ENCODE measurements at places on chromosomes 6 and 20.

GRCh38 chr20:64133951-64134407, 26.6 kb upstream of the NPBWR2 start:
- DNase-seq, result no peak

GRCh38 chr20:45091366-45091765, 9.6 kb downstream of the KCNS1 start:
- DNase-seq, result no peak

- DNase-seq, result no peak
Measured at GRCh38 chr6:157172830-157173536, 150.3 kb downstream of the TMEM242 start.

DNA sequence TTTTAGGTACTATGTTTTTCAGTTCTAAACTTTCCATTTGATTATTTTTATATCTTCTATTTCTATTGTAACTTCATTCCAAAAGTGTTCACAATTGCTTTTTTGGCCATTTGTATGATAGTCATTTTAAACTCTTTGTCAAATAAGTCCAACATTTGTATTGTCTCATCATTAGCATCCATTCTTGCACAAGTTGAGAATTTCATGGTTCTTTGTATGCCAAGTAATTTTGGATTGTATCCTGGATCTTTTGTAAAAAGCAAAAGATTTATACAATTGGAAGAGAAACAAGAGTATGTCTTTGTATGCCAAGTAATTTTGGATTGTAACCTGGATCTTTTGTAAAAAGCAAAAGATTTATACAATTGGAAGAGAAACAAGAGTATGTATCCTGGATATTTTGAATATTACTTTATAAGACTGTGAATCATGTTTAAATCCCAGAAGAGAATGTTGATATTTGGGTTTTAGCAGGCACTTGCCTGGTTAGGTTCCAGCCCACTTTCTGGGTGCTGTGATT, 36.9 kb upstream of the NT5E start:
- DNase-seq, result no peak

GRCh38 chr6:149855040-149855654, 9.0 kb downstream of the LRP11 start:
- no peak for DNase-seq

DNA sequence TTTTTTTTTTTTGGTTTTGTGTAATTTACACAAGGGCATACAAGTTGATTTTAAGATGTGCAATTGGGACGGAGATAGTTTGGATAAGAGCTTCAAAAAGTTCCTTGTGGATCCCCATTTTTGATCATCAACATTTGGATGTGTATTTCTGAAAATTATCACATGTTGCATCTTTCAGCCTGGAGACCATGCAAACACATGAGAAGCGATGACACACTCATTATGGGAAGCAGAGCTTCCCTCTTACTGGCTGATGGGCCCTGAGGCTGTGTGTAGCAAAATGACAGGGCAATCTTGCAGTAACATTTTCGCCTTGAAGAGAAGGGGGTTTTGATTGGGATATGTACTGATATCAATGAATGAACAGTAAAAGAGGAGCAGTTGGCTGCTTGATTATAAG, 22.0 kb upstream of the RIPK1 start:
- no peak for DNase-seq

DNA sequence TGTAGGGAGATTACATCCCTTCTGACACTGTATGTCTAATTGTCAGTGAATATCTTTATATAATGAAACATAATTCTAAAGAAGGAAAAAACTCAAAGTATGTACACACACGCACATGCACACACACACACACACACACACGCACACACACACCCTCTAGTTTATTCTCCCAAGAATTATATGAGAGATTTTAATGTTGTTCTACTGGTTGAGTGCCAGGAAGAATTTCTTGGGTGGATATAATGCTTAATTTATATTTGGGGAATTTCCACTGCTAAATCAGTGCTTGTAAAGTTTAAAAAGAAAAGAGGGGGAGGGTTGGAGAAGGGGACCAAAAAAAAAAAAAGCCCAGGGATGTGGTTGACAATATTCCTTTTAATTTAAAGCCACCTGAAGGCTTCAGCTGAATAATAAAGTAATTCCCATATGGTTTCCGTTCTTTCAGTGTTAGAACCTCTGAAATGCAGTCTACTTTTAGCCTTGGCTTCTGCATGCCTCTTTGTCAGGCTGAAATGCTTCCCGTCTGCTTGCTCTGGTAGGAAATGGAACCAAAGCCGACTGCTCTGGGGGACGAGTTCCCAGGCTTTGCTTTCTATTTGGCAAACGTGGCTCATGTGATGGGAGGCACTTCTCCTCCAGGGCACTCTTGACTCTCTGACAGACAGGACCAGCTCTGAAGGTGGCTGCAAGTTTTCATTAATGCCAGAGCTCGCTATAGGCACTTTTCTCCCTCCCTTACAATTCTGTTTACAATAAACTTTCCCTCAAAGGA, 225.4 kb downstream of the PRL start:
- no peak for DNase-seq

DNA sequence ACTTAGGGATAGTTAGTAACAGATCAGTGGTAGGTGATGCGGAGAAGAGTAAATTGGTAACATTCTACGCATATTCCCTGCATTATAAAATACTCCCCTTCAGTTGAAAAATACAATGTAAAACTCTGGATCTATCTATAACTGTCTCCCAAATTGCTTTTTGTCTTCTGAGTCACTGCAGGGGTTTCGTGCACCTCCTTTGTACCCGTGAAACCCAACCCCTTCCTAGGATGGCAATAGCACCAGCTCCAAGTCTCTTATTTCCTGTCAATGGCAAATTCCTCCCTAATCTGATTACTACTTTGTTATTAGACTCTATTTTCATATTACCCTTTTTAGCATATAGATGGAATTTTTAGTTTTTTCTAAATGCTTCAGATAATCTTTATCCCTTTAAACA, 20.6 kb upstream of the STMND1 start:
- DNase-seq, result no peak

DNA sequence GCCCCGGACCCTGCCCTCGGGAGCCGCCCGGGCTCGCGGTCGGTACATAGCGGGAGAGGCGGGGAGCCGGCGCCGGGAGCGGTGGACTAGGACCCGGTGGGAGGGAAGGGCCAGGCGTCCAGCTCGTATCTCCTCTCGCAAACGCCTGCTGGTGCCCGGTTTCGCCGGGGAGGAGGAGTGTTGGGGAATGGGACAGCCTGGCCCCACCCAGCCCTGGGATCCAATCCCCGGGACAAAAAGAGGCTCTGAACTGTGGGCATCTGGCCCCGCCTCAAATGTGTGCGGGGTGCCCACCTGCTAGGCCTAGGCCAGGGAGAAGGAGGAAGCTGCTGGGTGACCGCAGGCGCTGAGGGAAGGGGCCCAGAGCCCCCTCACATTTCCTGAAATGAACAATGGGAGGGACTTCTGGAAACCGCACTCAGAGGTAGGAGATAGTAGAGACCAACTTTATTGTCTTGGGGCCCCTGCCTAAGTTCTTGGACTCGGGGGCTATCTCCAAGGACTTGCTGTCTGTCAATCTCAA, at the start of gene KCNK17:
Gene KCNK17 (minus strand): TSS at position 147 of the 523 bp plus-strand sequence. CDS start 99 bp downstream, at position 48.
- no peak for DNase-seq

DNA sequence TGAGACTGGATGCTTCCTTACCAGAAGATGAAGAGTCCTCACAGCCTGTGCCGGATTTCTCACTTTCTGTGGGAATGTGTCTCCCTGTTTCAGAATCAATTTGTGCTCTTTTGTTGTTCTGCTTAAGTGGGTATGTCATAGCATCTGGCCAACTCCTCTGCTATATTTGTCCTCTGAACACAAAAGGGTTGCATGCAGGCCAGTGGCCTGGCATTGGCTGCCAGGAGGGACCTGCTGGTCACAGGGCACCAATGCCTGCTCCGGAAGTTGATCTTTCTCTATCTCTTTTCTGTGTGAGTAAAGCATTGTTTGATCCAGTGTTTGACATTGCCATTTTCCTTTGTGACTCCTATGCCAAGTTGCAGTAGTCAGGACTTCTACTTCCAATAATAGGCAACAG, 47.8 kb downstream of the JARID2 start:
- DNase-seq, result no peak

DNA sequence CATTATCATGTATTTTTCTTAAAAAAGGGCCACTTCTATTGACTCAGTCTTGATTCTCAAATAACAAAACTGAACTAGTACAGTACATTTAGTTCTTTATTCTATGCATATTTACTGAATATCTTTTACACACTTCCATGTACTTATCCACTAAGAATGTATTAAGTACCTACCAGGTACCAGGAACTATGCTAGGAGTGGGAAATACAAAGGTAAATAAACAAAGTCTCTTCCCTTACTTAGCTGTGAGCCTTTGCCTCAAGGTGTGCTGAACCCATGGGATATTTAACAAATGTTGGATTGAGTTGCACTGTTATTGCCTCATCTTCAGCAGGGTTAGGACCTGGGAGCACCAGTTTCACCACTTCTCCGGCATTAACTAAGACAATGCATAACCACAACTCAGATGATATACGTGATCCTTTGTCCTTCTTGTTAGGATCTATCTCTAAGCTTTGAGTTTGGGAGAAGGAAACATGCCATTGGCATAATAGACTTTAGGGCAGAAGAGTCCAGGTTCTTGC, 533.9 kb downstream of the TFAP2B start:
- DNase-seq, result no peak

DNA sequence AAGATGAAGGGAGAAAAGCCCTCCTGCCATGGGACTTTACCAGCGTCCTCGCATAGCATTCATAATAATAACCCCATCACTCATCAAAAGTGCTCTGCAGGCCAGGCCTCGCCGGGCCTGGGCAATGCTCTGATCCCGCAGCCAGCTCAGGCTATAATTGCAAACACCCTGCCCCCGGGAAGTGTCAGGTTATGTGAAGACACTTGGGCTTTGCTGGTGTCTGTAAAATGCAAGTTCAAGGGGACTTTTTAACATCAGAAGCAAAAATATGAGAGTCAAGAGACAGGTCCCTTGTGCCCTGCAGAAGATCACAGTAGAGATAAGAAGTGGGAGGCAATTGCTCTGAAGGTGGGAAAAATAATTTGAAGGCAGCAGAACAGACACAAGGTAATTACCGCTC, 381.0 kb downstream of the MAFB start:
- DNase-seq, result no peak

- DNase-seq, result no peak
Measured at GRCh38 chr20:4441191-4441590, 280.5 kb upstream of the PRND start.

GRCh38 chr6:6798448-6798860, 209.9 kb downstream of the LY86 start:
- no peak for DNase-seq

- no peak for DNase-seq
Measured at GRCh38 chr6:92667843-92668242, 751.5 kb downstream of the EPHA7 start.

- no peak for DNase-seq
Measured at GRCh38 chr6:64221776-64222175, 586.2 kb downstream of the PHF3 start.

- DNase-seq, result no peak
Measured at GRCh38 chr6:129236001-129236517, 353.1 kb downstream of the LAMA2 start.

GRCh38 chr6:154622618-154623336, 110.4 kb upstream of the SCAF8 start:
- DNase-seq, result no peak

DNA sequence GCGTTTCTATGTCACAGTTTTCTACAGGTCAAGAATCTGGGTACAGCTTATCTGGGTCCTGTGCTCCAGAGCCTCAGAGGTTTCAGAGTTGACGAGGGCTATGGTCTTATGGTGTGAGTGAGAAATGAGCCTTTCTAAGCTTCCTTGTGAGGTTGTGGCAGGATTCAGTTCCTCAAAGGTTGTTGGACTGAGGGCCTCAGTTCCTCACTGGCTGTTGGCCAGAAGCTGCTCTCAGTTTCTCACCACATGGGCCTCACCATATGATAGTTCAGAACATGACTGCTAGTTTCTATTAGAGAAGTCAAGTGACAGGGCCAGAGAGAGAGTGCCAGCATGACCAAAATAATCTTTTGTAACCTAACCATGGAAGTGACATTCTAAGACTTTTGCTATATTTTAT, 96.1 kb downstream of the NUS1 start:
- no peak for DNase-seq

- no peak for DNase-seq
Measured at GRCh38 chr6:147678253-147678652, 169.8 kb downstream of the SAMD5 start.

- no peak for DNase-seq
Measured at GRCh38 chr6:164897523-164898235, 411.7 kb downstream of the C6orf118 start.

DNA sequence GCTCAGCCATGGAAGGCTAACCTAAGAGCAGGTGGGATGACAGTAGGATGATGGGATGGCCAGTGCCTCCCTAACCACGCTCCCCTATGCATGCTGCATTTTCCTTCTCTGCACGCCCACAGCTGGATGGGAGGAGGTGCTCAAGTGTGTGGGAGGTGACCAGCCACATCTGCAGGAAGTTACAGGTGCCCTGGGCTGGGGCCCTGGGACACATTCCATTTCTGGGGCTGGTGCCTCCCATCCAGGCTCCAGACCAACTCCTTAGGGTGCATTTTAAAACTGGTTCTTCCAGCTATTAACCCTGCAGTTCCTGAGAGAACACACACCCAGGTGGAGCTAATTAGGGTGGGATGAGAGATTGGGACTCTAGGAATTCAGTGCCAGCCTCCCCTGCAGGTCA, 135.3 kb upstream of the ARMC2 start:
- DNase-seq, result no peak

DNA sequence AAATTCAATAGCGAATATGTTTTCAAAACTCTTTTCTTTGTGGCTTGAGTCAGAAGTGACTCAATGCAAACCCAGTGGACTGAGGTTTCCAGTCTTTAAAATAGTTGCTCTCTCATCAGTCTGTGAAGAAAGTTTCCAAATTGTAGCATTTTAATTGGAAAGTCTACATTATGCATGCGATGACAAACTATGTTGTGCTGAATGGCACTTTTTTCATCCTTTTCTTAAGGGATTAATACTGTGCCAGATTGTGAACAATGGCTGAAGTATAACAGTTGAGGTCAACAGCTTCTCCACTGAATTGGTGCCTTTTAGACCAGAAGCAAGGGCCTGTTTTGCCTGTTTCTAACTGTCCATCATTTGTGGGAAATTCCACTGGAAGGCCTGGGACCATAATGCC, 377.1 kb downstream of the BTBD9 start:
- no peak for DNase-seq

- no peak for DNase-seq
Measured at GRCh38 chr6:37317312-37318038, 36.3 kb upstream of the RNF8 start.

DNA sequence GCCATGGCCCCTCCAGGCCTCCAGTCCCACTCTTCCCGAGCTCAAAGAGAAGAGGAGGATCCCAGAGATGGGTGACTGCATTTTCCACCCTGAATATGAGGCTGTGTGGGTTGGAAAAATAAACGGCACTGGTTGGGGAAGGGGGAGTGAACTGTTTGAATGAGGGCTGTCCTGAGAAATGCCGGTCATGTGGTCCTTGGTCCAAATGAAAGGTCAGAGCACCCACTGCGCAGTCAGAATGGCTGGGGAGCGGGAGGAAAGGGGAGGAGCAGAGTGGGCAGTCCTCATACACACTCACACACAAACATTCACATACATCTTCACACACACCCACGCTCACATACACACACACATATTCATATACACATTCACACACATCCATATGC, 83.1 kb downstream of the MRPL14 start:
- no peak for DNase-seq

- DNase-seq, result no peak
Measured at GRCh38 chr6:33297406-33297955, 1.3 kb downstream of the RGL2 start.

GRCh38 chr6:131792091-131792496, 15.7 kb upstream of the ENPP1 start:
- no peak for DNase-seq

Measured in activated CD4-positive, CD25-positive, alpha-beta regulatory T cell (primary cell).